ENCODE measurements at places on chromosomes 1 and 21.

GRCh38 chr1:67323087-67323486, 15.4 kb downstream of the IL12RB2 start:
- H3K36me3 ChIP-seq: peaks cover 69% of the 10 kb centered on the region
- H3K27ac ChIP-seq: no peak overlapping the region
- peaks cover 29% of the 10 kb centered on the region for H3K4me1 ChIP-seq
- H3K27me3 ChIP-seq: no peaks in the 10 kb centered on the region
- H3K4me3 ChIP-seq: no peak overlapping the region

- H3K27me3 ChIP-seq: peaks cover 1% of the 10 kb centered on the region
- no peaks in the 10 kb centered on the region for H3K36me3 ChIP-seq
- no peaks in the 10 kb centered on the region for H3K4me1 ChIP-seq
- no peak for DNase-seq
- no peak overlapping the region for H3K27ac ChIP-seq
Observed at GRCh38 chr1:154835531-154836324, 34.4 kb downstream of the KCNN3 start.

DNA sequence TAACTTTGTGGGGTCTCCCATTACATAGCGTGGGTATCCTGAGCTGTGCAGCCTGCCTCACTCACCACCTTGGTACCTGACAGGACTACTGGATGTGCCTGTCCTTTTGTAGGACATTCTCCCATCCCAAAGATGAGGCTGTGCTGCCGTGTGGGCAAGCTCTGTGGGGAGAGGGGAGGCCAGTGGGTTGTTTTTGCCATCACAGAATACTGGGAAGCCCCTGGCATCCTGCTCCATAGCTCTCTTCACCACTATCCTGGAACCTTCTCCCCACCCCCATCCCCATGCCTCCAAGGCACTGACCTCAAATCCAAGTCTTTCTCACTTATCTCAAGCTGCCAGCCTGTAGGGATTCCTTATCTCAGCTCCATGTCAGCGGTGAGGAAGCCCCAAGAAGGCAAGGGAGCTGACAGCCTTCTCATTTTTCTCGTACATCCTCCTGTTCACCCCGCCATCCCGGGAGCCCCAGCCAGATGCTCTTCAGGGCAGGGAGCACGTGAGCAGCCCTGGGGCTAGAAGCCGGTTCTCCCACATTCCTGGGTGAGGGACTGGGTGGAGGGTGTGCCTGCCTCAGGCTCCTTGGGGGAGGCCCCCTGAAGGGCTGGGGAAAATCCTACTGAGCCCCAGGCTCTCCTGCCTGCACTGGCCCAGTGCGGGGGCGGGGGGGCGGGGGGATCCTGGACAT, 2.4 kb upstream of the ELF3 start:
- H3K27me3 ChIP-seq: no peaks in the 10 kb centered on the region
- DNase-seq: no peak
- no peak overlapping the region for H3K27ac ChIP-seq

DNA sequence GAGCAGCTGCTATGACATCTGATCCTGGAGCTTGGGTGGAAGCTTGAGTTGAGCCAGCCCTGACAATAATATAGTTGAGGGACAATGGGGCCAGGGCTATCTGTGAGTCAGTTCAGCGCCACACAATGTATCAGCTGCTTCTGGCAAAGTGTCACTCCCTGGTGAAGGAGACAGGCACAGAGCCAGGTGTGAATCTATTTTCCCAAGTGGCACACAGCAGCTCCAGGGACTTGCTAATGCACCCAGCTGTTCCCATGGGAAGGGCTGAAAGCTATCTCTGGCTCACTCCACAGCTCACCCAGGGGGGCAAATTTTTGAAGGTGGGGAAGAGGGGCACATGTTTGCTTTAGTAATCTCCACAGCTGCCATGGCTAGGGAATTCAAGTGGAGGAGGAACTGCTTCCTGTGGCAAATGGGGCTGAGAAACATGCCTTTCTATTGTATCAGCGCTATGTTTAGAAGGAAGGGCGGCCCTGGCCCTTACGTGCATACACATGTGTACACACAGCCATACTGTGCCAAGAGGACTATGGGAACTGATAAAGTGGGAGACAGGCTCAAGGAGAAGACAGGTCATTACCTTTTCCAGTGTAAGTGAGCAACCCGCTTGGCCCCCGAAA, 2.2 kb downstream of the CYB5R1 start:
- no peak overlapping the region for H3K4me3 ChIP-seq
- peaks cover 4% of the 10 kb centered on the region for H3K36me3 ChIP-seq
- no peak for DNase-seq
- H3K4me1 ChIP-seq: peaks cover 28% of the 10 kb centered on the region

- H3K27me3 ChIP-seq: peaks cover 2% of the 10 kb centered on the region
- H3K27ac ChIP-seq: no peak overlapping the region
- H3K36me3 ChIP-seq: no peaks in the 10 kb centered on the region
Observed at GRCh38 chr1:94101613-94102525, 19.1 kb downstream of the ABCA4 start.

- no peak for DNase-seq
- H3K27me3 ChIP-seq: peaks cover 19% of the 10 kb centered on the region
- H3K36me3 ChIP-seq: no peaks in the 10 kb centered on the region
- H3K27ac ChIP-seq: no peak overlapping the region
Observed at GRCh38 chr1:16717336-16718098, 22.8 kb upstream of the RNU1-4 start.

GRCh38 chr21:38219049-38219628, 37.7 kb upstream of the KCNJ15 start:
- no peak overlapping the region for H3K27ac ChIP-seq
- H3K4me1 ChIP-seq: peaks cover 6% of the 10 kb centered on the region
- no peak overlapping the region for H3K4me3 ChIP-seq
- peaks cover 4% of the 10 kb centered on the region for H3K36me3 ChIP-seq

- peaks cover 2% of the 10 kb centered on the region for H3K36me3 ChIP-seq
- peaks cover 60% of the 10 kb centered on the region for H3K4me1 ChIP-seq
- peak overlapping the region; percentile 74 for H3K27ac ChIP-seq
Observed at GRCh38 chr1:184743062-184743756, 11.4 kb downstream of the EDEM3 start.

DNA sequence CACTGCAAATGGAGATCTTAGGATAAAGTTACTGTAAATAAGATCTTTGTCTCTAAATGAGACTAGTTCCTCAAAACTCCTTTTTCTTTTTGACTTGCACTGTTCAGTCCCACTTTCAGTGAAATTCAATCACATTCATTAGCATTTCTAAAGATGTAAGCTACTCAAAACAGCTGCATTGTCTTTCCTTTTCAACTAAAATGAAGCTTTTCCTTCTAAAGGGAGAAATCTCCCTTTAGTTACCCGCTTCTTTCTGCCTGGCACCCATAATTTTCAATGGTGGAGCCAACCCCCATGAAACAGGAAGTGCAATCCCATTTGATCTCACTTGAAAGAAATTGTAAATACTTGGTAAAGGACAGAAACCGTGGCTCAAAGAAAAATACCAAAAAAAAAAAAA, 387.4 kb upstream of the PKN2 start:
- no peak for DNase-seq
- H3K36me3 ChIP-seq: no peaks in the 10 kb centered on the region
- no peak overlapping the region for H3K4me3 ChIP-seq

DNA sequence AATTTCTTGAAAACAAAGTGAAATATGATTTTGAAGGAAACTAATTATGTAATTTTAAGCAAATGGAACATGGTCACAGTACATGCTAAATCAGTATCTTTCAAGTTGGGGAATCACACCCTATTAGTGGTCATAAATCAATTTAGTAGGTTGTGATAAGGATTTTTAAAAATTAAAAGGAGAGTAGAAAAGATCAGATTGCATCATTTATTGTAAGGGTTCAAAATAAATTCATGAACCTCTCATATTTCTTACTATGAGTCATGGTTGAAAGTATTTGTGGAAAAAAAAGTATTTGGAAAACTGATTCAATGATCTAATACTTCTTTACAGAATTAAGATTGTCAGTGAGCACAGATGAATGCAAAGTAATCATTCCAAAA, 14.6 kb downstream of the ADSS2 start:
- no peak overlapping the region for H3K4me3 ChIP-seq
- H3K36me3 ChIP-seq: peaks cover 22% of the 10 kb centered on the region

All from activated CD4-positive, alpha-beta memory T cell treated with anti-CD3 and anti-CD28 coated beads for 36 hours (primary cell).